ENCODE measurements at places on chromosomes 6 and 20.
A peak's percentile ranks its signal among the peaks of the same experiment; 100 is the strongest.

- no peak for DNase-seq
Observed at GRCh38 chr20:37313546-37314091, 24.2 kb downstream of the MANBAL start.

GRCh38 chr20:50408526-50409364 is 101.4 kb upstream of the PTPN1 start:
- no peak for DNase-seq

GRCh38 chr6:9646342-9647070 is 768.4 kb downstream of the TFAP2A start:
- DNase-seq: no peak

DNA sequence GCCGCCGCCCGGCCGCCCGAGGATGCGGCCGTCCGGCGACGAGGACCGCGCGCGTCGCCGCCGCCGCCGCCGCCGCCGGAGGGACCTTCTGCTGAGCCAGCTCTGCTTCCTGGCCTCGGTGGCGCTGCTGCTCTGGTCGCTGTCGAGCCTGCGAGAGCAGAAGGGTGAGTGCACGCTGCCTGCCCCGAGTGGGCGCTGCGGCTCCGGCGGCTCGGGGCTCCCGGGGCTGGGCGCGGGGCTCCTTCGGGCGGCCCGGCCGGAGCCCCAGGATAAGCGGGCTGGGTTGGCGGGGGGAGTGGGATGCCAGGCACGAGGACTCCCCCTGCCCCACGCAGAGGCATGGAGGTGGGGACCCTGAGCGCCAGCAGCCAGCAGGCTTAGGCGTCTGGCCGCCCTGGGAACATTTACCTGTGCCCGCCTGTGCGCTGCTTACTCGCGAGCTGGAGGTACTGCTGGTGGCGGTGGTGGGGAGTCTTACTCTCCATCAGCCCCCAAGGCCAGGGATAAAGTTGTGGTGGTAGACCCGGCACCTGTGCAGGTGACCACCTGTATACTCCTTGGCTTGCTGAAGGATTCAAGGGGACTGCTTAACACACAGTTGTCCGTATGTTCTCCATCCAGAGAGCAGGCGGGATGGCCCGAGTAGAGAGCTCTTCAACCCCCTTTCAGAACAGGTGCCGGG is 520 bp downstream of the SLC24A3 start:
- peak; percentile 20 for DNase-seq

- DNase-seq: no peak
Observed at GRCh38 chr20:17029698-17030097, 197.1 kb upstream of the PCSK2 start.

GRCh38 chr6:163926642-163927041 is 512.1 kb downstream of the QKI start:
- DNase-seq: no peak

DNA sequence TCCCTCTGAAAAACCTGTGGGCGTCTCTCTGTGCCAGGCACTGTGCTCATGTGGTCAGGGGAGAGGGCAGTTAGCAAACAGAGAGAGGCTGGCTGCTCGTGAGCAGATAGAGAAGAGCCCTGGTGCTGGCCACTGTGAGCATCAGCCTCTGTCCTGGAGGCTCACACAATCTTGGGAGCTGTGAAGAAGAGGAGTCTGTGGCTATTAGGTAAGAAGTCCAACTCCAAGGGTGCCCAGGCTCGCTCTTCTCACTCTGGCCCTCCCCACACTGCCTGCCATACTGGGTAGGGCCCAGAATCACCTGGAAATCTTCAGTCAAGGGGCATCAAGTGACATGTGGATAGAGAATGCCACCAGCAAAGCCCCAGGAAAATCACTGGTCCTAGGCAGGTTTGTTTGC is 14.1 kb downstream of the SCML4 start:
- DNase-seq: no peak

- no peak for DNase-seq
Observed at GRCh38 chr6:7954477-7955200, 44.1 kb upstream of the TXNDC5 start.

- DNase-seq: peak; percentile 43
Observed at GRCh38 chr20:10673176-10673841, 490 bp downstream of the JAG1 start.

DNA sequence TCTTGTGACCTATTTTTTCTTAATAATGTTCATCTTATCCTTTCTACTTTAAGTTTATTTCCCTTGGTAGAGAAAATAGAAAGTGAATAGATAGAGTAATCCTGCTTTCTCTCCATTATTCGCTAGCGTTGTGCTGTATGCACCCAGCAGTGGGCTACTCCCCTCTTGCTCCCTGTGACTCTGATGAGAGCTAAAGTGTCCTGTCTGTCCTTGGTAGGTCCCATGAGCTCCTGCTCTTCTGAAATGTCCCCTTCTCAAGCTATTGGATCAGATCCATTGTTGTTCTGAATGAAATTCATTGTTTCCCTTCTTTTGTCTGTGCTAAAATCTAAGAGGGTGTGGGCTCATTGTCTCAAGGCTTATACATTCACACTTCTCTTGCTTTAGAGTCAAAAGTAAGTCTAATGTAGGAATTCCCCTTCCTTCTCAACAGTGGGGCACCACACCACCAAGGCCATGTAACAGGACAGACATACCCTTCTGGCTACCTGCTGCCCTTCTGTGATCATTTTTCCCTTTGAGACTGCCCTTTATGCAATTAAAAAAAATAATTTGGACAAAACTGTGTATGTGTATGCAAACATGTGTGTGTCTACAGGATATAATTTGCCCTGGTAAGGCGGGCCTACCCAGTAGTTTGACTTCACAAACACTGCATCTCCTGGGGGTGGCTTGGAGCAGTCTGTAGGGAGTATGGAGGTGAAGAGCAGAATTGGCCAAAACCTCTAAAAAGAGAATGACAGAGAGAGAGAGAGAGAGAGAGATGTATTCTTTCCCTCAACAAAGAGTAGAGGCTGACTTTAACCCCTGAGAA is 167.0 kb upstream of the MYLIP start:
- no peak for DNase-seq

- DNase-seq: no peak
Observed at GRCh38 chr6:170032197-170032596, 258.7 kb downstream of the DLL1 start.

DNA sequence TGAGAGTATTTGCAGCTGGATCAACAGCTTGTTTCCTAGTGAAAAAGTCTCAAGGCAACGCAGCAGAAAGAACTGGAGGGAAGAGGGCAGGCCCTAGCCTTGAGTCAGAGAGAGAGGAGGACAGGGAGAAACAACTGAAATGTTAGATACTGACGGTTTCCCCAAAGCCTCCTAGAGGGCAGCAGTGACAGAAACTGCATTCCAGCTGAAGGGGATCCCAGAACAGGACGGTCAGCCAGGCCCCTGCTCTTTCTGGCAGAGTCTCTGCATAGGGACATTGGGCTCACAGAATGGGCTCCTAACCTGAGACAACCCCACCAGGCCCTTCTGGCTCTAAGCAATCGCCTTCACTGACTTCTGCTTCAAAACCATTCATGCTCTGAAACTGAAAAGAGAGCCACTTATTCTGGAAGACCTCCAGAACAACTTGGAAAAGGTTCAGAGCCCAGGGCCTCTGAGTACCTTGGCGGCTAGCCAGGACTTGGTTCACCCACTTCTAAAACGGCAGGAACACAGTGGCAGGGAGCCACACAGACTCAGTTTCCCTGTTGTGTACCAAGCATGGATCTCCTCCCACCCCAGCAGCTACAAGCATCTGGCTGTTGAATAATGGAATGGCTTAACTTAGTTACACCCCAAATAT is 72.9 kb downstream of the PSMB1 start:
- DNase-seq: no peak

DNA sequence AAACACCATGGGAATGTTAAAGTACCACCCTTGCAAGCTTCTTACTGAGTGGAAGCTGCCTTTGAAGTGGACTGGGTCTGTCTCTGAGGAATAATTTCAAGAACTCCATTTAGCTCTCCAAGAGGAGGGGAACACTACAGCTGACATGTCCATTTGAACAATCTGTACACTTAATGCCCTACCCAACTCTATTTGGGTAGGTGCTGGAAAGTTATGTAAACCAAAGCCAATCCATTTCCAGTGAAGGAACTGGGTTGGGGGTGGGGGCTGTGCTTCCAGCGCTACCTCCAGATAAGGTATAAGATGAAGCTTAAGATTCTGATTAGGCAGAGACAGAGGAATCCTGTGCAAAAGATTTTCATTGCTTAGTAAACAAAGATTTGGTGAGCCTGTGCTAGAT is 122.0 kb downstream of the TCP11 start:
- no peak for DNase-seq

- no peak for DNase-seq
Observed at GRCh38 chr6:139006477-139006876, 18.4 kb upstream of the REPS1 start.

DNA sequence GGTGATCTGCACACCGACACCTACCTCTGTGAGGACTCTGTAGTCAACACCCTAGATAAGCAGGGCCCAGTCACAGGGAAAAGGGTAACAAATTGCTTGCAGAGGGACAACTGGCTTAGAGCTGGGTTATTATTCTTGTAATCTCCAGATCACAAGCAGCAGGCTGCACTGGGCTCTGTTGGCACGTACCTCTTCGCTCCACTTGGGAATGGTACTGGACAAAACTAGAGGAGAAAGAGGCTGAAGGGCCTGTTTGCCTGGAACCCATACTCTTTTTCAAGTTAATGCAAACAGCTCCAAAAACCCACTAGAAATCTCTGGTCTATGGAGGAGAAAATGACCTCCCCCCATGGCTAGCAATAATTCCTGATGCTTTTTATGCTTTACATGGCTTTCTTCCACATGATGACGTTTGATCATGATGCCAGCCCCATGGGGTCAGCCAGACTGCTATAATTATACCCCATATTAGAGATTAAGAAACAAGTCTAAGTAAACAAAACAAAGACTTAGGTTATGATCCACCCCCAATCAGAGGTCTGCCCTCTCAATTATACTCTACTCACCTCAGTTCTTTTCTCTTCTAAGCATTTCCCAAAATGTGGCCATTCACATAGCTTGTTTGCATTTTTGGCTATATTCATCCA is 190.0 kb downstream of the UNC5CL start:
- DNase-seq: no peak

GRCh38 chr6:107517274-107517673 is 27.4 kb downstream of the SOBP start:
- no peak for DNase-seq

- no peak for DNase-seq
Observed at GRCh38 chr6:133240511-133241085, 559 bp upstream of the EYA4 start.

DNA sequence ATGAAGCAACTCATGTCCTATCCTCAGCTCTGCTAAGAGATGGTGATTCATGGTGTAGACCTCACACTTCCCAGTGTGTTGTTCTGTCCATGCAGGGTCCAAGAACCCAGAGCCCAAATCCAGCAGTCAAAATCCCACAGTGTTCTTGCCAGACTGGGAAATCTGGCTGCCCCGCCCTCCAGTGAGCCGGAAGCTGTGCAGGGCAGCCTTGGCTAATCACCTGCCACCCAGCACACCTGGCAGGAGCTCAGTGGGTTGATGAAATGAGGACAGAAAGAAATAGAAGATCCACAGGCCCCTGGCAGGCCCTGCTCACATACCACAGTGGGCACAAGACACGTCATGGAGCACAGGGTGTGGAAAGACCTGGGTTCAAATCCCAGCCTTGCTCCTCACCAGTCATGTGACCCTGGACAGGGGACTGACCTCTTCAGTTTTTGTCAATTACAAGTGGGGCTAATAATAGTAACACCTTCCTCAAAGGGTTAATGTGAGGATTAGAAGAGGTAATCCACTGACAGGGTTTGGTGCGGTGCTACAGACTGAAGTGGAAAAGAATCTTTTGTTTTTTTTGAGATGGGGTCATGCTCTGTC is 13.6 kb upstream of the GUCA1A start:
- no peak for DNase-seq

DNA sequence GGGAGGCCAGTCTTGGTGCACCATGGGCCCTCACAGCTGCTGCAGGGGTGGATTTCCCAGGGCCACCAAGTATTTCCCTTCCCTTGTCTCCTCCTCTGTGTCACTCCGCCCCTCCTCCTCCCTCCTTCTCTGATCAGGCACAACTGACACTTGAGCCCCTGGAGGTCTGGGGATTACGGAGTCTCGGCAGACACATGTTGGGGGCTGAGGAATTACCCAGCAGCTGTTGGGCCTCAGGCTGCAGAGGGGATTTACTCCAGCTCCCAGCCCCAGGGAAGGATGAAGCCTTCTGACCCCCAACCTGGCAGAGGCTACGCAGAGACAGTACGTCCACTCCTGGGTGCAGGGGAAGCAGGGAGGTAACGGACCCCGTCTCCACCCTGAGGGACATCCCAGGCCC is 420.5 kb upstream of the SULF2 start:
- no peak for DNase-seq

GRCh38 chr6:11458509-11458908 is 79.0 kb upstream of the TMEM170B start:
- DNase-seq: no peak

GRCh38 chr6:74735304-74735703 is 470.5 kb downstream of the COL12A1 start:
- no peak for DNase-seq

DNA sequence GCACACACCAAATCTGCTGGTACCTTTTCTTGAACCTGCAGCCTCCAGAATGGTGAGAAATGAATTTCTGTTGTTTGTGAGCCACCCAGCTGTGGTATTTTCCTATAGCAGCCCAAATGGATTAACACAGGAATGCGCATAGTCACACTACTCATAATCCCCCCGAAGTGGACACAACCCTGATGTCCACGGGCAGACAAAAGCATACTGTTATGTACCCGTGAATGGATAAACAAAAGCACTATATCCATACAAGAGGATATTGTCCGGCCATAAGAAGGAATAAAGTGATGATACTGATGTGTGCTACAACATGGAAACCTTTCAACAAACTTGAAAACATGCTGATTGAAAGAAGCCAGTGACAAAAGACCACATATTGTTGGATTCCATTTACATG is 25.1 kb upstream of the RPP40 start:
- DNase-seq: no peak
